ENCODE measurements at places on chromosomes 2 and 18. TPM values are rescaled to one million over a fixed set of nuclear protein-coding genes. Genes with fewer than 3 reads are reported as not detected.

Gene TUBB6
- 220 TPM for total RNA-seq

Gene GCG
- not detected for total RNA-seq

Gene BIN1
- total RNA-seq, result 32.8 TPM

Gene ASAP2
- total RNA-seq, result 35.8 TPM

Gene BCL2
- total RNA-seq, result 0.58 TPM

Gene DOK6
- not detected for total RNA-seq

Gene MCFD2
- 108 TPM for total RNA-seq

Gene TCF7L1
- total RNA-seq, result 7.2 TPM

Gene NEU4
- total RNA-seq, result 0.33 TPM

Gene SERPINB5
- total RNA-seq, result 0.16 TPM

Gene SERPINB13
- not detected for total RNA-seq

Gene SIX3
- 0.57 TPM for total RNA-seq

Gene ELOA2
- not detected for total RNA-seq

Gene ERICH2
- total RNA-seq, result not detected

Gene VWC2L
- not detected for total RNA-seq

Gene NYAP2
- total RNA-seq, result not detected

Measured in A549 treated with CpdA at 1 μM for 4 hours (cell line).